CD4-positive, alpha-beta T cell treated with Interleukin-15 for 1 hour (primary cell): ENCODE measurements at places on chromosomes 5 and 9.

GRCh38 chr9:93024646-93024910 is 33.9 kb upstream of the SUSD3 start:
- DNase-seq = no peak

DNA sequence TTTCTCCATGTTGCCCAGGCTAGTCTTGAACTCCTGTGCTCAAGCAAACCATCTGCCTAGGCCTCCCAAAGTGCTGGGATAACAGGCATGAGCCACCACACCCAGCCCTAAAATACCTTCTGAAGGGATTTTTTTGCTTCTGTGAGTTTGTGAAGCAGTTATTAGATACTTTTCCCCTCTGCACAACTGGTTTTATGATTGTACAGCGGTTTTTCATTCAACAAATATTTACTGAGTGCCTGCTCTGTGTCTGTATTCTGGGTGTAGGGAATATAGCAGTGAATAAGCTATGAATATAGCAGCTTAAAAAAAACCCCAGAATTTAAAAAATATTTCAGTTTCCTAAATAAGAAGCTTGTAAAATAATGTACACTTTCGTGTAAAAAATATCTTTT is 2.3 kb downstream of the SNX24 start:
- no peak for DNase-seq

DNA sequence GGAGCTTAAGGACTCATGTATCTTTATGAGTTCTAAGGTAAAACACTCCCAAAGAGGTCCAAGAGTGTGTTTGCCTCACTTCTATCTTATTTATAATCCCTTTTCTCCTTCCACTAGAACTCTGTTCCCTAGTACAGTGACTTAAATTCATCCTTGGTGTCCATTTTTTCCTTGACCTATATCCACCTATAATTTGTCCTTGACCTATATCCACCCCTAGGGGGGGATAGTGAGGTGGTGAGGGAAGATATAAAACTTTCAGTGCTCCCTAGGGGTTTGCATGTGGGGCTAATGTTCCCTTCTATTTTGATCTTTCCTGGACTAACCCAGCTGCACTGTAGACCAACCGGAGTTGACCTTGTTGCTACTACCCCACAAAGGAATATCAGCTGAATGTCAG is 83.5 kb upstream of the GNAQ start:
- no peak for DNase-seq

- DNase-seq = no peak
Measured at GRCh38 chr5:1834022-1834551, 32.9 kb downstream of the NDUFS6 start.

DNA sequence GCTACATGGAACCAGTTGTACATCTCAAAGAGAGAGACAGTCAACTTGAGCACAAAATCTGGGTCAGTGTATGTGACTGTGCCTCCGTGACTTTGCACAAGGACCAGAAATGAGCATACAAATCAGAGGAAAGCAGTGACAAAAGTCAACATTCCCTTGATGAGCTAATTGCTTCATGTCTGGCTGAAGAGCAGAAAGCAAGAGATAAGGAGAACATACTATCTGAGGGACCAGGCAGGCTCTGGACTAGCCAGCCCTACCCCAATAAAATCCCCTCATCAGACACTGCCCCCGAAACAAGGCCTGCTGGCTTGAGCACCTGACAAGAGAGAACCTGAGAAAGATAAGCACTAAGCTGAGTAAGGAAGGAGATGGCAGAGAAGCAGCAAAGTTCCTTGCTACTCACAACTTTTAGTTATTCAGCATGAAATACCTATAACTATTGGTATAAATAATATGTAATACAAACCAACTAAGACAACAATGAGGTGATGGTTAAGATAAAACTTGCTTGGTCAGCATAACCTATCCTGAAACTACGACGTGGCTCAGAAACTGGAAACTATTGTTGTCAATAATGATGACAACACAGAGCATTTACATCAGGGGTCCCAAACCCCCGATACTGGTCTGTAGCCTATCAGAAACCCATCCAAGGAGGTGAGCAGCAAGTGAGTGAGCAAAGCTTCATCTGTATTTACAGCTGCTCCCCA is 9.5 kb downstream of the SIL1 start:
- no peak for DNase-seq

GRCh38 chr5:89280103-89281037 is 397.4 kb upstream of the MEF2C start:
- no peak for DNase-seq

DNA sequence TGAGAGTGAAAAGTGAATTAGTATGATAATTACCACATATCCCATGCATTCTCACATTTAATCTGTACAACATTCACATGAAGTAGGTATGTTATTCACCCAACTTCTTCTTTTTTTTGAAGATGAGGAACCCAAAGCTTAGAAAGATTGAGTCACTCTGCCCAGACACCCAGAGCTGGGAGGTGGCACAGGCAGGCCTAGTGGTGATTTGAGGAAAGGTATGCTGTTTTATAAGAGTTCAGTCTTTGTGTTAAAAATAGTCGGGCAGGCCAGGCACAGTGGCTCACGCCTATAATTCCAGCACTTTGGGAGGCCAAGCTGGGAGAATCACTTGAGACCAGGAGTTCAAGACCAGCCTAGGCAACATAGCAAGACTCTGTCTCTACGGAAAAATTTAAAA is 285.3 kb downstream of the NR3C1 start:
- DNase-seq = peak; percentile 47

- DNase-seq = no peak
Measured at GRCh38 chr9:88936132-88936531, 55.1 kb upstream of the S1PR3 start.

GRCh38 chr5:671459-672328 is 21.5 kb downstream of the TPPP start:
- DNase-seq = peak; percentile 66

- DNase-seq = no peak
Measured at GRCh38 chr5:30686530-30686929, 507.0 kb upstream of the CDH6 start.
